Stimulated activated CD4-positive, alpha-beta T cell treated with anti-CD3 and anti-CD28 coated beads, Interleukin-12 subunit alpha, Interleukin-12 subunit beta, amount 100 ng/mL, for 24 hours (primary cell): ENCODE measurements at places on chromosomes 4 and X.

DNA sequence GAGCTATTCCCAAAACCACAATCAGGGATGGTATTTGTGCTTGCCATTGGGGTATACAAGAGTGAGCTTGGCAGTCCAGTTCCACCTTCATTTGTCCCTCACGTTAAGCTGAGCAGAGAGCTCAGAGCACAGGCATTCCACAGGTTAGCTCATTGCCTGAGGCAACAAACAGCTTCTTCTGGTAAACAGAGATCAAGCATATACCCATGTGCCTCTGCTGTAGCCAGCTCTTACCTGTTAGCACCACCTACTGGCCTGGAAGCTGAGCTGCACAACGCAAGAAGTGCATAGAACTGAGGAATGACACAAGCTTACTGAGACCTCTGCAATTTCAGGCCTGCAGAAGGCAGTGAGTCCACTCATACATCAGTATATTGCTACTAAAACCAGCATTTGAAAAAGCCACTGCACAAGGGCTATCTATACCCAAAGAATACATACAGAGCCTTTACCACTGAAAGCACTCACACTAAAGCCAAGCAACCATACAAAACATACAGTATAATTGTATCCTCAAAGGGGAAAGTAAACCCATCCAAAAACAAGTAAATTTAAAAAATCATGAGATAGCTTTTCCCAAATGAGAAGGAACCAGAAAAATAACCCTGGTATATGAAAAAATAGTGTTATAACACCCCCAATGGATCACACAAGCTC is 258.3 kb upstream of the GABRA2 start:
- DNase-seq, result no peak

- DNase-seq, result no peak
Observed at GRCh38 chr4:98517218-98518021, 141.0 kb downstream of the TSPAN5 start.

GRCh38 chr4:145298885-145299284 is 118.5 kb upstream of the OTUD4 start:
- DNase-seq, result no peak

- DNase-seq, result no peak
Observed at GRCh38 chr4:165583341-165583740, 204.5 kb downstream of the CPE start.

- DNase-seq, result no peak
Observed at GRCh38 chrX:109360301-109360700, 121.6 kb downstream of the GUCY2F start.
